ENCODE measurements at places on chromosomes 6 and 20.

DNA sequence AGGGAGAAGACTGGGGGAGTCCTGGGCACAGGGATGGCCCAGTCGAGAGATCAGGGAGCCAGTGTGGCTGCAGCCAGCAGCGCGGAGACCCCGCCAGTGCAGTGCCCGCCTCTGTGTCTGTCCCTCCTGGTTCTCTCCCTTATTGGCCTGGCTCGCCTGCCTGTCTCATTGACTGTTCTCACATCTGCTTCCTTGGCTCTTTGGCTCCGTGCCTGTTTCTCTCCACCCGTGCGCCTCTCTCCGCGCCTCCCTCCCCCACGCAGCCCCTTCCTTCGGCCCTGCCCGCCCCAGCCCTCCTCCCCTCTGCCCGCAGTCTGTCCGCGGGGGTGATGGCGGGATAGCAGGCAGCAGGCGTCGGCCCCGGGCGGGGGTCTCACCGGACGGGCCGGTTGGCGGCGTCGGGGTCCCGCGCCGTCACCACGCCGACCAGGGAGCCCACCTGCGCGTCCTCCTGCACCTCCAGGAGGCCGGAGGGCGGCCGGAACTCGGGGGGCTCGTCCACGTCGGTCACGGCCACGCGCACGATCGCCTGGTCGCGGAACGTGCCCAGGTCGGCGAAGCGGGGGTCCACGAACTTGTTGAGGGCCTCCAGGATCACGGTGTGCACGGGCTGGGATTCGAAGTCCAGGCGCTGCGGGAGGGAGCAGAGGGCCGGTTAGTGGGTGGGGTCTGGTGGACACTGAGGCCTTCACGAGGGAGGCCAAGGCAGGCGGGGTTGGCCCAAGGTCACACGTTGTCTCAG is 92.0 kb downstream of the CD40 start:
- DNase-seq: no peak

GRCh38 chr6:16331384-16332174 is 93.2 kb downstream of the GMPR start:
- DNase-seq: peak; percentile 79

- DNase-seq: peak; percentile 65
Measured at GRCh38 chr6:118283766-118284165, 264.3 kb upstream of the PLN start.

DNA sequence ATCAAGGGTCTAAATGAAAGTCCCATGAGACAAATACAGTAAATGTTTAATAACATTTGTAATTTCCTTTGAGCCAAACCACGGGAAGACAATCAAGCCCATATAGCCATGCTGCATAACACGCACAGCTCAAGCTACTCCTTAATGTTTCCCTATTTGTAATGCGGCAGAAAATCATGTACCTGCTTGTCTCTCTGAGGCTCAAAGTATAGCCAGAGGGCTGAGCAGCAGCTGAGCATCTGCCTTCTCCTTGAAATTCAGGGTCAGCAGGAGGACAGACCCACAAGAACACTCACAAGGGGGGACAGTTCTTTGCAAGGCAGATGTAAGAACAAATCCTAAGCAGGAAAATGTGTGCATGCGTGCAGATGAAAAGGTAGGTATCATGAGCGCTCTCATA is 45.8 kb upstream of the JARID2 start:
- no peak for DNase-seq

- peak; percentile 54 for DNase-seq
Measured at GRCh38 chr6:78810146-78810545, 57.2 kb upstream of the IRAK1BP1 start.

- no peak for DNase-seq
Measured at GRCh38 chr6:144327081-144327480, 41.9 kb downstream of the UTRN start.

DNA sequence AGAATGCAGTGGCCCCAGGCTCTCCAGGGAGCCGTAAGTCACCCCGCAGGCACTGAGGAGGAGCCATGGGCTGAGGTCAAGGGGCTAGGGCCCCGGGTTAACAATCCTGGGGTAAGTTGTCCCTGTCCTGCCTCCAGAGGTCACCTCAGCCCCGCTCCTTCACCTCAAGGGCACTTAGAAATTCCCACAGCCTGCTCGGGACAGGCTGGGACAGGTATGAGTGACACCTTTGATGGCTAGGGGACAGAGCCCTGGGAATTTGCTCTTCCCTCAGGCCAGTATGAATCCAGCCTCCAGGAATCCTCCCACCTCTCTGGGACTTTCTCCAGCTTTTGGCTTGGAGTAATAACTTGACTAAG is 3.5 kb upstream of the GRM4 start:
- no peak for DNase-seq

DNA sequence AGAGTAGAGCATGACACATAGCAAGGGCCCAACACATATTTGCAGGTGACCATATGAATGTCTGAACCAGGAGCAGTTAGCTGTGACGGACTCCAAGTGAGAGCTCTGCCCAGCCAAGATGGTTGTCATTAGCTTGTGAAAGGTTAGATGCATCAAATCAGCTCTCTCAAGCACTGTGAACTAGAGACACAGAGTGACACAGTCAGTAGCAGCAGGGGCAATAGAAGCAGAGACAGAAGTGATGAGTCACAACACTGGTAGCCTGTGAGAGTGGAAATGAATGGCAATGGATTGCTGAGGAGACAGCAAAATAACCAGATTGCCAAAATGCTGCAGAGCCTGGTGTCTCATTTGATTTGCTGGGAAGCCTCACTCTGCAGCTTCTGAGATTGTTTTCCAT is 558.9 kb downstream of the PKHD1 start:
- no peak for DNase-seq

- no peak for DNase-seq
Measured at GRCh38 chr20:1587781-1588532, 30.5 kb upstream of the SIRPD start.

GRCh38 chr6:24825130-24825630 is 26.5 kb upstream of the ARMH2 start:
- DNase-seq: no peak

DNA sequence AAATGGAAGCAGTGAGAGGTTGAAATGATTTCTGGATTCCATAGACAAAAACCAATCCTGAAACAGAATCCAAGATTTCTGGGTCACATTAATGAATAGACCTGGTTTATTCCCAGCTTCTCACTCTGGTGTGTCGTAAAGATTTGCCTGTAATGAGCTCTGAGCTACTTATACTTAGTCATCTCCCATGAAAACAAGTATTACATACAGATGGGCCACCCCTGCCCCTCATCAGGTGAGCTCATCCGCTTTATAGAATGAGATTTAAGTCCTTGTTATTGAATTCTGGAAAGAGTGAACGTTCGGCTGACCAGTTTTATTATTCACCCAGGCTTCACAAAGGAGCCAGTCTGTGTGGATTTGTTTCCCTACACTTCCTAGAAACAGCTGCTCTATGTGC is 47.1 kb upstream of the TMEM181 start:
- DNase-seq: no peak

DNA sequence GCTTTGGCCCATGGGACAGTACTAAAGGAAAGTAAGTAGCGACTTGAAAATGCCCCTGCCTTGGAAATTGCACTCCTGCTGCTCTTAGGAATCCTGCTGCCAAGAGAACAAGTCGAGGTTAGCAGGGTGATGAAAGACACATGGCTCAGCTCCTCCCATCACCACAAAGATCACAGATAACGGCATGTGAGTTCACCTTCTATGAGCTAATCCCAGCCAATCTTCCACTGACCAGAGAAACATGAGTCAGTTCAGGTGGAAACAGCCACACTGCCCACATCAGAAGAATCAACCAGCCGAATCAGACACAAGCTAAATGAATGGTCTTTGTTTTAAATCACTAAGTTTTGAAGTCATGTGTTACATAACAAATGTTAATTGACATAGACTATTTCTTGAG is 106.3 kb downstream of the PRKN start:
- DNase-seq: no peak

GRCh38 chr6:17673543-17674254 is 33.0 kb downstream of the NUP153 start:
- no peak for DNase-seq

DNA sequence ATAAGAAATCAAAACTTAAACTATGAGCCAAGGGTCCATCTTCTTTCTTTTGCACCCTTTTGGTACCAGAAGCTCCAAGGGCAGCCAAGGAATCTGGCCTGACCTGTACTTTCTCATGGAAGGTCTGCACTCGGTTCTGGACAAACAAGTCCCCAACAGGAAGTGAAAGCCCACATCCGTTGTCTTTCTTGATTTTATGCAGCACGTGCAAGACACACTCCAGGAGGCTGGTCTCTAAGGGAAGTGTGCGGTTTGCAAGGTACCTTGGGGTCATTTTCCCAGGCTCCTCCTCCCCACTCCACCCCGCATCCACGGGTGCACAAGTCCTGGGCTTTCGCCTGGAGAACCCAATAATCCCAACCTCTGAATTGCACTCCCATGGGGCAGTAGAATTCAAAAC is 101.9 kb downstream of the NFATC2 start:
- DNase-seq: no peak

GRCh38 chr20:4875578-4876067 is 125.7 kb downstream of the SLC23A2 start:
- DNase-seq: no peak

DNA sequence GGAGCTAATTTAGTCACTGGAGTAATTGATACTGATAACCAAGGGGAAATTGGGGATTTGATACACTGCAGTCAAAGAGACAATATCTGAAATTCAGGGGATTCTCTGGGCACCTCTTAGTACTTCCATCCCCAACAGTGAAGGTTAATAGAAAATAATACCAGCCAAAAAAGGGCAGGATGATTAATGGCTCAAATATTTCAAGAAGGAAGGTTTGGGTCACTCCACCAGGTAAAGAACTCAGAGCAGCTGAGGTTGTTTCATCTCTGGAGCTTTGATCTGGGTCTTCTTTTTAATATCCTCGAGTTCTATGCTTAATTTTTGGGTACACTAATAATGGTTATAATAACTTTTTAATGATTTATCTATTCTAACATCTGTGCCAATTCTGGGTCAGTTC is 70.8 kb downstream of the CDKAL1 start:
- DNase-seq: no peak

DNA sequence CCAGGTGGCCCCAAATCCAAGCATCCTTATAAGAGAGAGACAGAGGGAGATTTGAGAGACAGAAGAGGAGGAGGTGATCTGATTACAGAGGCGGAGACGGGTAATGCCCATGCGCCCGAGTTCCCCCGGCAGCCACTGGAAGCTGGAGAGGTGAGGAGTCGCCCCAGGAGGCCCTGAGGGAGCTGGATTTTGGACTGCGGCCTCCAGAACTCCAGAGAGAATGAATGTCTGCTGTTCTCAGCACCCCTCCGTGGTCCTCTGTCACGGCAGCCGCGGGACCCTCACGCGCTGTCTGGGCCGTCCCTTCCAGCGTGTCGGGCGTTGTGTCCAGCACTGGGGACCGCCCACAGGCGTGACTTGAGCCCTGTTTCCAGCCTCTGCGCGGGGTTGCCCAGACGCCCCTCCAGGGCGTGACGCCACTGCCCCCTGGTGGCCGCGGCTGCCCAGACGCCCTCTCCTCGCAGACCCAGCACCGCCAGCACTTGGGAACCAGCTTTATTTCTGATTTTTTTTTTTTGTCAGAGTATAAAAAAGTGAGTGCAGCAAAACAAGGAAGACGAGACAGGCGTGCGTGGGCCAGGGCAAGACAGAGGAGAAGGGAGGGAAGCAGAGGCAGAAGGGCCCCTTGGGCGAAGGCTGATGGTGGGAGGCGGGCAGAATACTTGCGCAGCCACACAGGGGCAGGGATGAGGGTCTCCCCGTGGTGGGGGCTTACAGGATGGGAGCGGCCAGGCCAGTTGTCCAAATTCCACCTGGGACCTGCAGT is 4.1 kb upstream of the ZNF512B start:
- DNase-seq: peak; percentile 79

DNA sequence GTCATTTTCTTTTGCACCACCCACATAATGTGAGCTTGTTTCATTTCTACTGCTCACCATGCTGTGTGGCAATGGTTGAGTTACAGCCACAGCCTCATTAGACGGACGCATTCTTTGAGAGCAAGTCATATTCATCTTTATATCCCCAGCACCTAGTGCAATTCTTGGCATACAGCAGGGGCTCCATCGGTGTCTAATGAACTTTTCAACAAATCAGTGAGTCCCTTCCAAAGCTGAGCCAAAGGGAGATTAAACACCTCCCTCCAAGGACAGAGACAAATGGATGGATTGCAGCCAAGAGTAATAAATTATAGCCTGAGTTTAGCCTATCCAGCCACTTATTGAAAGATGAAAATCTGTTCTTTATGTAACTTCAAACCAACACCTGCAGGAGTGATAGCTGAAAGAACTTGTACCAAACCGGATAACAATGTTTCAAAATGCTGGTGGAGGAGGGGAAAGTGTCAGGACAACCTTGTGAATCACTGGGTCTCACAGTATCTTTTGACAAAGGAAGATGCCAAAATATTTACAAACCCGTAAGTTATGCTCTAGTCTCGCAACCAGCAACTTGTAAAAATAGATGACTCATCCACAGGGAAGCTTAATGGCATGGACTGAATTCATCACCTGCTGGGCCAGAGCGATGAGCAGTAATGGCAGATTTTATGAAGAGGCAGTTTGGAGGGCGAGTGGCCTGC is 139.0 kb downstream of the PXDC1 start:
- peak; percentile 94 for DNase-seq

GRCh38 chr6:35900448-35900847 is 20.4 kb downstream of the SRPK1 start:
- DNase-seq: no peak

- DNase-seq: peak; percentile 34
Measured at GRCh38 chr6:41306187-41306854, 19.8 kb upstream of the TREM1 start.

GRCh38 chr20:32960222-32960518 is 44.1 kb downstream of the SUN5 start:
- DNase-seq: no peak

GRCh38 chr6:4817551-4817950 is 41.3 kb downstream of the CDYL start:
- peak; percentile 12 for DNase-seq

- DNase-seq: no peak
Measured at GRCh38 chr6:19382676-19383075, 454.5 kb upstream of the ID4 start.

Data from fibroblast of skin of back (primary cell).